Fibroblast of mammary gland (primary cell): ENCODE measurements at places on chromosomes 16 and 17.
A peak's percentile ranks its signal among the peaks of the same experiment; 100 is the strongest.

- no peak for DNase-seq
These were observed 11.8 kb upstream of the TMEM98 start for GRCh38 chr17:32916134-32916533.

GRCh38 chr16:17382949-17383863, 87.6 kb downstream of the XYLT1 start:
- no peak for DNase-seq

DNA sequence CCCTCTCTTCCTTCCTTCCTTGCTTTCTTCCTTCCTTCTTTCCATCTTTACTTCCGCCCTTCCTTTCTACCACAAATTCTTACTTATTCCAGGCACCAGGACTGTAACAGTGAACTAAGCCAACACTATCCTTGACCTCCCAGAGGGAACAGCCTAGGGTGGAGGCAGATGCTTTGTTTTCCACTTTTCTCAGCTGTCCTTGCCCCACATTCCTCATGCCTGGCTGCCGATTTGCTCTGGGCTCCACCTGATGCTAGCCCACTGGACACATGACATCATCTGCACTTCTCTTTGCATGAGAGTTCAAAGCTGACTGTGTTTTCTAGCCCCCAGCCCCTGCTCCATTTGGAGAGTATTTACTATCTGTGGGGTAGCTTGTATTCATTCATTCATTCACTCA, 283.0 kb downstream of the MAF start:
- no peak for DNase-seq

- peak; percentile 55 for DNase-seq
These were observed 30.4 kb upstream of the NFAT5 start for GRCh38 chr16:69535123-69536050.

- no peak for DNase-seq
These were observed 943.8 kb upstream of the SOX9 start for GRCh38 chr17:71176928-71177443.

DNA sequence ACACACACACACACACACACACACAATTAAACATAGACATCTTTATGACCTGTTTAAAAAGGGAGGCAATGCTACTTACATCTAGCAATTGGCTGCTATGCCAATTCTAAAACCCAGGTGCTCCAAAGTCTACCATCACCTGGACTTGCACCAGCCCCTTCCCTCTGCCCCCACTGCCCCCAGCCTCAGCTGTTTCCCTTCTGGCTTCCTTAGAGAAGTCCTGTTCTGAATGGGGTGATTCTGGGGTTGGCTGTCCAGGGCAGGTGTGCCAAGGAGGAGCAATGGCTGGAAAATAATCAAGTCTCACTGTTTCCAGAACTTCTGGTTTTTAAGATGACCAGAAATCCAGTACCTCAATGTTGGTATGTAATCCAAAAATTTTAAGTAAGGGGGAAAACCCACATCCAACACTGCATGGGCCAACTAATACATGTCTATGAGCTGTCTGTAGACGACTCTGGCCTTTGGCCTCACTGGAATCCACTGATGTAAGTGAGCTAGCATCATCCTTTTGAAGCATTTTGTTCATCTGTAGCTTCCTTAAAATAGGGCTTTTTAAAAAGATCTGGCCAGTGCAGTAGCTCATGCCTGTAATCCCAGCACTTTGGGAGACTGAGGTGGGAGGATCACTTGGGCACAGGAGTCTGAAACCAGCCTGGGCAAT, 2.1 kb downstream of the IFT20 start:
- DNase-seq, result no peak

- no peak for DNase-seq
These were observed 10.4 kb downstream of the CHMP6 start for GRCh38 chr17:81002013-81002384.

GRCh38 chr17:20089756-20090547, 80.8 kb downstream of the SPECC1 start:
- DNase-seq, result no peak

- DNase-seq, result no peak
These were observed 121.5 kb downstream of the CCDC182 start for GRCh38 chr17:57623620-57624019.

GRCh38 chr16:86061721-86062120, 162.8 kb downstream of the IRF8 start:
- no peak for DNase-seq

DNA sequence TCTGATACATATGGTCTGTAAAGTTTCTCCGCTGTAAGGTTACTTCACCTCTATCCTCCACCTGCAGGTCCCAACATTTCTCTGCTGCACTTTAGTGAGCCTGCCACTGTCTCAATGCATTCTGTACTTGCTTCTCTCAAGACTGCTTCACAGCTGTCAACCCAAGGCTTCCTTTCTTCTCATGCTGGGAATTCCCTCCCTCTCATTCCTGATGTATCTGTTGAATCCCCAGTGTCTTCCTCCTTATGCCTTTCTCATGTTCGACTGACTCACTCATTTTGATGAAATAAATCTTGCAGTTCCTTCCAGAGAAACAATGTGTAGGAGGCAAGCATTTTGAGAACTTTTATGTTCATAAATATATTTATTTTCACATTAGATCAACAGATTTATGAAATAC, 288.3 kb downstream of the CNTNAP4 start:
- DNase-seq, result no peak

DNA sequence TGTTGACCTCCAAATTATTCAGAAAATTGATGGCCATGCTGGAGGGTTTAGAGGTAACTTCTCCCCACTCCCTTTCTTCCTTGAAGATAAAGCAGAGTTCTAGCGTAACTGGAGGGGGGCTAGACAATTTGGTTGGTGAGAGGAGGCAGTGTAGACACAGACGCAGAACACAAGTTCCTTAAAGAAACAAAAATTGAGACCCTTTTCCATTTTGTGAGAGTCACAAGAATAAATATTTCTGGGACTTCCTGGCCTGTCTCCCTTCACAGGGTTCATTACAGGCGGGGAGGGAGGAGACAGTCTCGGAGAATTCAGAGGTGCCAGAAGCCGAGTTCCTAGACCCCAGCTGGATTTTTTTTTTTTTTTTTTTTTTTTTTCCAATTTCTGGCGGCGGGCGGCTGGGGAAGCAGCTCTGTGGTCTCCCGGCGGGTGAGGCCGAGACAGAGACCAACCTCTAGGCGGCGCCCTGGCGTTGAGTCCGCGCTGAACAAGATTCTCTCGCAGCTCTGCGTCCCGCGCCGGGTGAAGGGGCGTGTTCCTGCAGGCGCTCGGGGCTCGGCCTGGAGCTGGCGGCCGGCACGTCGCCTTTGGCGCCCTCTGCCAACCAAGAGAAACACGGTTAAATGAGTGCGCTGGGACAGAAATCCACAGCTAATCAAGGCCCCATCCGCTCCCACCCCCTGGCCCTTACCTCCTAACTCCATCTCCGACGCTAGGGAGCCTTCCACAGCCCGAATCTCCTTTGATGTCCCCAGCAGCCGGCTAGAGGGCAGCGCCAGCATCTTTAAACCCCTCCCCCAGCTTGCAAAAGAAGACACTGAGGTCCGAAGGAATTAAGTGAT, 10.2 kb upstream of the HOXB9 start:
- DNase-seq, result peak; percentile 67

GRCh38 chr16:10551881-10552280, 28.5 kb downstream of the EMP2 start:
- no peak for DNase-seq

- DNase-seq, result peak; percentile 79
These were observed 9.4 kb upstream of the MEOX1 start for GRCh38 chr17:43671031-43671692.

DNA sequence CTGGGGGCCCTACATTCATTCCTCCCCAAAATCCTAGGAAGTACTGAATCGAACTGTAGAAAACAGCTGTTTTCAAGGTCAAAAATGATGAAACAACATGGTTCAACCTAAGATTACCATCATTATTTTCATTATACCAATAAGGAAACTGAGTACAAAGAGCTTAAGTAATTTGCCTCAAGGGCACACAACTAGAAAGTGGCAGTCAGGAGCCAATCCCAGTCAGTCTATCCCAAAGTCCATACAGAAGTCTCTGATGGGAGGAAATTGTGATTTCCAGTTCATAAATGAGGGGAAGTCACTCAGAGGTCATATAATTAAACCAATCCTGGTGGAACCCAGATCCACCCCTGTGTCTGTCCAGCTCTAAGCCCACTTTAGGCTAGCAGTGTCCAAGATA, 8.4 kb downstream of the LPO start:
- DNase-seq, result no peak

GRCh38 chr17:74879308-74879707, 6.5 kb upstream of the FDXR start:
- no peak for DNase-seq

DNA sequence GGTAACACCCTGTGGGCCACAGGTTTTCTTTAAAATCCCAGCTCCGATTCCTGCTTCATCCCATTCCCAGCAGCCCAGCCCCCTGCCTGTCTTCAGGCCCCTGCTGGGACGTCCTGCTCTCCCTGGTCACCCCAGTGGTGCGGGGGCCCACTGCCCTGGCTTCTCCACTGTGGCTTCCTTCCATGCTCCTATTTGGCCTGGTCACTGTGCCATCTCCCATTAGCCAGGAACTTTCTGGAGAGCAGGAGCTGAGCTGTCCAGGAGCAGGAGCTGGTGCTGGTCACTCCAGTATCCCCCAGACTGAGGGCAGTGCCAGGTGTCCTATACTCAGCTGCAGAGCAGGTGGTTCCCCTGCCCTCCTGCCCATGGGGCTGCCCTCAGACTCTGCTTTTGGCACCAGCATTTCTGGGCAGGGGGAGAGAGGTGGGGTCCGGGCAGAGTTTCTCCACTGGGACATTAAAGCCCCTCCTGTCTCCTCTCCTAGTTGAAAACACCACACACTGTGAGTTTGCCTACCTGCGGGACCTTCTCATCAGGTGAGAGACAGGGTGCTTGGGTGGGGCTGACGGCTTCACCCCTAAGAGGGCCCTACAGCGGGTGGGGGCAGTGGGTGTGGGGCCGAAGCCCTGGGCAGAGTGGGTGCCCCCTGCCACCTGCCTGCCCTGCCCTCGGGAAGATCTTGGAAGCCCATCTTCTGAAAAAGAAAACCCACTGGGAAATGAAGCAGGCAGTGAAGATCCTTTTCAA, 356.2 kb downstream of the SEC14L1 start:
- no peak for DNase-seq

GRCh38 chr17:14302431-14303099, 1.7 kb downstream of the HS3ST3B1 start:
- peak; percentile 71 for DNase-seq

DNA sequence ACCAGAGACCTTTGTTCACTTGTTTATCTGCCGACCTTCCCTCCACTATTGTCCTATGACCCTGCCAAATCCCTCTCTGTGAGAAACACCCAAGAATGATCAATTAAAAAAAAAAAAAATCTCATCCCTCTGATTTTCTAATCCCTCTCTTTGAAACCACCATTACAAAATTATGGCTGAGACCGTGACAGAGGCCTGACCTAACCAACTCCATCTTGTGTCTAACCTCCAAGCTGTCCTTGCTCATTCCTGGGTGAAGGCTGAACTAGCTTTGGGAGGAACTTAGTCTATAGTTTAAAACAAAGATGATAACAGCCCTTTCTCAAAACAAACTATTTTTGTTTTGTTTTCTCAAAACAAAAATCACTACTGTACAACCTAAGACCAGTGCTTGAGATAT, 474.5 kb downstream of the TMEM114 start:
- no peak for DNase-seq

DNA sequence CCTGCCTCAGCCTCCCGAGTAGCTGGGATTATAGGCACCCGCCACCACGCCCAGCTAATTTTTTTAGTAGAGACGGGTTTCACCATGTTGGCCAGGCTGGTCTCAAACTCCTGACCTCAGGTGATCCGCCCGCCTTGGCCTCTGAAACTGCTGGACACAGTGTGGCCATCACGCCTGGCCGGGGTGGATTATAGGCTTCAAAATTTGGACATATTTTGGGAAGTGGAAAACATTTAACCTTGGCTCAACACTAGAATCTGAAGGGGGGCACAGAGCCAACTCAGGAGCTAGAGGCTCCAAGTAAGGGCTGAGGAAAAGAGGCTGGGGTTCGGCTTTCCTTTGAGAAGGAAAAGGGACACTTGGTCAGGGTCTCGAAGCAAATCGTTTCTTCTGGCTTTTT, 2.2 kb upstream of the CDK5R1 start:
- no peak for DNase-seq

- DNase-seq, result no peak
These were observed 158 bp downstream of the ALYREF start for GRCh38 chr17:81891303-81891552.

GRCh38 chr17:20992987-20993862, 49.6 kb downstream of the USP22 start:
- DNase-seq, result peak; percentile 79

DNA sequence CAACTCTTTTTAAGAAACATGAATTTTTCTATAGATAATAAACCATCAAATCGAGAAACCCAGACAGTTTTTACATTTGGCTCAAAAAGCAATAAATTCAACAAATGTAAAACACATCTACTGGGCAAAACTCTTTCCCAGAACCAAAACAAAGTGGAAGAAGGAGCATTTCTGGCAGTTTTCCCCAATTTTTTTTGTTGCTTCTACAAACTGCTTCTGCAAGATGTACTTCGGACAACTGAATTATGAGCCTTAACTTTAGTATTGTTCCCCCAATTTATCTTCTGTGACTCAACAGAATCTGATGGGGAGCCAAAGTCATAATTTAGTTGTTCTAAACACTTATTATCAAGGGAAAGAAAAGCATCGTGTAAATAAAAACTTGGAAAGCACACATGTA, 1047.2 kb downstream of the CDH11 start:
- no peak for DNase-seq

GRCh38 chr16:74290356-74290755, 6.3 kb upstream of the PSMD7 start:
- no peak for DNase-seq

DNA sequence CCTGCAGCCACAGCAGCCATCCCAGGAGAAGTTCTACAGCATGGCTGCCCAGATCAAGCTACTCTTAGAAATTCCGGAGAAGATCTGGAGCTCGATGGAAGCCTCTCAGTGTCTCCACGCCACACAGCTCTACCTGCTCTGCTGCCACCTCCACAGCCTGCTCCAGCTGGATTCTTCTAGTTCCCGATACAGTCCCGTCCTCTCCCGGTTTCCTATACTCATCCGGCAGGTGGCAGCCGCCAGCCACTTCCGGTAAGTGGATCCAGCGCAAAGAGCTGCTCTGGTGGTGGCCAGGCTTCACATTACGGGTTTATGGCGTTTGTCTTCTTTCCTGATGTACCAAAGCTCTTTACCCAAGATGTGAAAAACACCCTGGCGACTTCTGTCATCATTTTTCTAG, 3.6 kb downstream of the COG1 start:
- DNase-seq, result no peak

GRCh38 chr16:11735787-11736186, 6.9 kb downstream of the TXNDC11 start:
- no peak for DNase-seq

GRCh38 chr17:39952680-39953470, 9.9 kb upstream of the GSDMA start:
- DNase-seq, result peak; percentile 92

DNA sequence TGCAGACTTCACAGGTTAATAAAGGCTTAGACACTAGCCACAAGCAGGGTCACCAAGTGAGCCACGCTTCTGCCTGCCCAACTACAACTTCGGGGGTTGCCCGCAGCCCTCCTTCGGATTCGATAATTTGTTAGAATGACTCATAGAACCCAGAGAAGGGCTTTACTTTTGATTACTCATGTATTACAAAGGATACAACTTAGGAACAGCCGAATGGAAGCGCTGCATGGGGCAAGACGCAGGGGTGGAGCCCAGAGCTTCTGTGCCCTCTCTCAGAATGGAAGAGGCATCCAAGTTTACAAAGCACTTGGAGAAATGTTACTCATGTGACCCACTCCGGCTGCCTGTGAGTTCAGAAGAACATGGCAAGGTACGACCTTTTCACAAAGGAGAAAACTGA, 7.5 kb upstream of the CDH5 start:
- peak; percentile 66 for DNase-seq

- no peak for DNase-seq
These were observed 3.4 kb downstream of the SPNS1 start for GRCh38 chr16:28977703-28978662.
